Mesenchymal stem cell (in vitro differentiated cells and primary cell): ENCODE measurements at places on chromosomes 7 and 10.

- H3K4me1 ChIP-seq, result peaks cover 35% of the 10 kb centered on the region
- H3K27me3 ChIP-seq, result no peaks in the 10 kb centered on the region
- DNase-seq, result no peak
- no peaks in the 10 kb centered on the region for H3K36me3 ChIP-seq
- no peak overlapping the region for H3K4me3 ChIP-seq
Measured at GRCh38 chr10:43043773-43044447, 33.0 kb upstream of the RET start.

DNA sequence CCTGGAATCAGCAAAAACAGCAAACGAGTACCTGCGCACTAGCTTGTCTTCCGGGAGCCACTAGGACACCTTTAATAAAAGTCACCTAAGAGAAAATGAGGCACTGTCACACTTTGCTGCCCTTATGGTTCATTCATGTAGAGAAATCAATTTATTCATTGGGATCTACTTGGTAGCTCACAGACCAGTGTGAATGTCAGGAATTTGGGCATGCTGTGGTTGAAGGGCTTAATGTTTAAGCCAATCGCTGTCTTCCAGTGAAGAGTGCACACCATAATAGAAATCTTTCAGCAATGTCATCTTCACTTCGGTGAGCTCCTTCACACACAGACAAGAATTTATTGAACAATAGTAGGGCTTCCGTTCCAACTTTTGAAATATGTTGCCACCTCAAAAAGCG is 65.1 kb downstream of the MARCHF5 start:
- no peaks in the 10 kb centered on the region for H3K4me1 ChIP-seq
- H3K27me3 ChIP-seq, result no peaks in the 10 kb centered on the region
- no peak overlapping the region for H3K4me3 ChIP-seq
- DNase-seq, result no peak
- H3K27ac ChIP-seq, result peak overlapping the region; percentile 40
- H3K36me3 ChIP-seq, result peaks cover 12% of the 10 kb centered on the region

GRCh38 chr7:23211589-23211988 is 29.7 kb downstream of the NUP42 start:
- peaks cover 6% of the 10 kb centered on the region for H3K4me1 ChIP-seq
- no peak overlapping the region for H3K27ac ChIP-seq
- H3K27me3 ChIP-seq, result peaks cover 6% of the 10 kb centered on the region
- H3K4me3 ChIP-seq, result no peak overlapping the region
- DNase-seq, result no peak
- H3K36me3 ChIP-seq, result no peaks in the 10 kb centered on the region

DNA sequence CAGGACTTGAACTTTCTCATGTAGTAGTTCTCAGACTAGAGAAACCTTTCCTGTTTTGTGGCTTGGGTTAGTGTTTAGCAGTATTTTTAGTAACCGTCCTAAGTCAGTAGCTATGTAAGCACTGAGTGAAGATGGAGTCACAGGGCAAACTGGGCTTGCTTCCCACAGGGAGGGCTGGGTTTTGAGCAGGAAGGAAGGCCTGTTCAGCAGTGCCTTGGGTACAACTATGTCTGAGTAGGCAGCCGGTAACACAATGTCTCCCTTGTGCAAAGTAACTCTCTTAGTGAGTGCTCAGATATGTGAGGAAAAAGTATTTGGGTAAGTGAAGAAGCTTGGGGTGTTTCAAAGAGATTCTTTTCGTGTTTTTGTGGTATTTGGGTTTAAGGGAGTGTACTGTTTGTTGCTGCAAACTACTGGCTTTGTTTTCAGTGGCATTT is 96.4 kb downstream of the CCSER2 start:
- peaks cover 35% of the 10 kb centered on the region for H3K36me3 ChIP-seq
- peak overlapping the region; percentile 89 for H3K27ac ChIP-seq
- peak; percentile 96 for DNase-seq
- H3K4me1 ChIP-seq, result peaks cover 5% of the 10 kb centered on the region

DNA sequence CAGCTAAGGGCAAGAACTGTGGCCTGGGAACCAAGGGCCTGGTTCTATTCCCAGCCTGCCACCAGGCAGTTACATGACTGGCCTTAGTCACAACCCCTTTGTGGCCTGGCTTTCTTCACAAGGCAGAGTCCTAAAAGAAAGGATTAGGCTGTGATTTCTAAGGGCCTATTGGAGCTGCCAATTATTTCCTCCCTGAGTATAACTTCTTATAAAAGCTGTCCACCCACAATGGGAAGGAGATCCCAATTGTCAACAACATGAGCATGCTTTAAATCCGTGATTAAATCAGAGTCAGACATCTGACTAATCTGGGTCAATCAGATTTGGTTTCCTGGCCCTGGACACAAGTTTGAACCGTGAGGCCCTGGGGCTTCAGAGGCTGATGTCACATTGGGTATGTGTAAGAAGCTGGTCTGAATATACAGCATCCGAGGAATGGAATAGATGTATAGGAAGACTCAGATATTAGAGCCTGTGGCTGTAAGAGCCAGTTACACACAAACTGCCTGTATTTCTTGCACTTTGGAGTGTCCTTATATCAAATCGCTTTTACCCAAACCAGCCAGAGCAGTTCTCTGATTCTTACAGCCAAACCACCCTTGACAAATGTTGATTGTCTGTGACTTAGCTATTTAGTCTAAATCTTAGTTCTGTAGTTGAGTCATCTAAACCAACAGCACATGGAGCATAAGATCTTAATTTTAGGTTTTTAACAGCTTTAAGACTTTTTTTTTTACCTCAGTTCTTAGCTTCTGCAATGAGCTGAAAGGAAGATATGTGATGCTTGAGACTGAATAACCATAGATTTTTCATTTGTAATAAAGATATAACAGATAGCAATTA is 61.3 kb downstream of the ABCB4 start:
- no peaks in the 10 kb centered on the region for H3K36me3 ChIP-seq
- H3K4me1 ChIP-seq, result peaks cover 4% of the 10 kb centered on the region
- peak overlapping the region; percentile 75 for H3K27ac ChIP-seq
- H3K4me3 ChIP-seq, result no peak overlapping the region
- no peaks in the 10 kb centered on the region for H3K27me3 ChIP-seq

DNA sequence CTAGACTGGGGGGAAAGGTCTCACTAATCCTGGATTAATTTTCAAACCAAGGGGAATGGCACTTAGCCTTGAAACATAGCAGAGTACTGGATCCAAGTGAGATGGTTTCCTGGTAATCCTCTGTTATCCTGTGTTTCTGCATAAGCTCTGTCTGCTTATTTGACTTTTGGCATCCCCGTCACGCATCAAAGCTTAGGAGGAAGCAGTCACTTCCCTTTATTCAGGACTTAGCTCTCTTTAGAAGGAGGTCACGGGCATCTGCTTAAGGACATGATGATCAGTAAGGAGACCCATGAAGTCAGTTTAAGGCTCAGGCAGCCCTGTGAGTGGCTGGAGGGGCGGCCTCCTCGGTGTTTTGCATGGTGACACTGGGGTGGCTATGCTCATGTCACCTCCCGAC is 30.0 kb downstream of the TSPAN15 start:
- no peak overlapping the region for H3K4me3 ChIP-seq
- DNase-seq, result peak; percentile 52
- H3K27me3 ChIP-seq, result peaks cover 9% of the 10 kb centered on the region
- H3K4me1 ChIP-seq, result peaks cover 5% of the 10 kb centered on the region
- no peaks in the 10 kb centered on the region for H3K36me3 ChIP-seq

- no peaks in the 10 kb centered on the region for H3K36me3 ChIP-seq
- DNase-seq, result no peak
- peaks cover 52% of the 10 kb centered on the region for H3K27me3 ChIP-seq
Measured at GRCh38 chr7:44272456-44272855, 52.9 kb downstream of the CAMK2B start.

- no peak overlapping the region for H3K4me3 ChIP-seq
- no peak for DNase-seq
- H3K27ac ChIP-seq, result no peak overlapping the region
- H3K36me3 ChIP-seq, result no peaks in the 10 kb centered on the region
- no peaks in the 10 kb centered on the region for H3K4me1 ChIP-seq
- H3K27me3 ChIP-seq, result no peaks in the 10 kb centered on the region
Measured at GRCh38 chr7:93432130-93432529, 142.4 kb downstream of the CALCR start.

- no peak overlapping the region for H3K4me3 ChIP-seq
- H3K4me1 ChIP-seq, result no peaks in the 10 kb centered on the region
- no peak overlapping the region for H3K27ac ChIP-seq
- H3K36me3 ChIP-seq, result no peaks in the 10 kb centered on the region
- H3K27me3 ChIP-seq, result no peaks in the 10 kb centered on the region
Measured at GRCh38 chr10:22210267-22210666, 7.5 kb downstream of the EBLN1 start.

- no peaks in the 10 kb centered on the region for H3K36me3 ChIP-seq
- peak overlapping the region; percentile 20 for H3K27ac ChIP-seq
- no peak for DNase-seq
- H3K27me3 ChIP-seq, result no peaks in the 10 kb centered on the region
- no peak overlapping the region for H3K4me3 ChIP-seq
Measured at GRCh38 chr7:12553416-12553815, 17.1 kb upstream of the SCIN start.
